ENCODE measurements at places on chromosomes 4 and X.

GRCh38 chrX:8306291-8306925, 135.3 kb upstream of the VCX2 start:
- no peak for DNase-seq

DNA sequence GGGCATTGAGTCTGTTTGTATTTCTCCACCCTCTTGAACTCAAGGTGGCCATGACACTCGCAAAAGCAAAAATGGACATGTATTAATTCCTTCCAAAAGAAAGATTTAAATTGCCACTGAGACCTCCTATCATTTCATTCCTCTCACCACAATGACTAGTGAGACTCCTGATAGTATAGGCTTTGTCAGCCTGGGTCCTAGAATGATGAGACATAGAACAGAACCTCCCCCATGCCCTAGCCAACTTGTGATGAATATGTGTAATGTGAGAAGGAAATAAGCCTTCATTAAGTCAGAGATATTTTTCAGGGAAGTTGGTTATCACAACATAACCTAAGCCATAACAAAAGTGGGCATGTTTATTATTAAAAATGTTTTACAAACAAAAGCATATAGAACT, 62.5 kb downstream of the ASB9 start:
- no peak for DNase-seq

GRCh38 chr4:141913928-141914327, 277.5 kb downstream of the IL15 start:
- no peak for DNase-seq

DNA sequence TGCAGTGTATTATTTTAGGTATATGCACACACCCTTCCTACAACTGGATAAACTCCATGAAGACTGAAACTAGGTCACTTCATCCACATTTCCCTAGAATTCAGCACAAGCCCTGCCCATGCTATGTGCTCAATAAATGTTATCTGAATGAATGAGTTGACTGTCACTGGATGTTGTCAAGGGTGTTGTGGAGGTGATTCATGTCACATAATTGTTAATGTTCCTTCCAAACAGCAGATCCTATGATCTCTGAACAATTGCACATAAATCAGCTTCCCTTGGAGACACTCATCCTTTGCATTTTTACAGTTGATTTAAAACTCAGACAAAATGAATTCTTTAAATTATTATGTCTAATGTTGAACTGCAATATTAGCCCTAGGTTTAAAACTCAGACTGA, 154.7 kb downstream of the TSPAN5 start:
- DNase-seq = no peak

DNA sequence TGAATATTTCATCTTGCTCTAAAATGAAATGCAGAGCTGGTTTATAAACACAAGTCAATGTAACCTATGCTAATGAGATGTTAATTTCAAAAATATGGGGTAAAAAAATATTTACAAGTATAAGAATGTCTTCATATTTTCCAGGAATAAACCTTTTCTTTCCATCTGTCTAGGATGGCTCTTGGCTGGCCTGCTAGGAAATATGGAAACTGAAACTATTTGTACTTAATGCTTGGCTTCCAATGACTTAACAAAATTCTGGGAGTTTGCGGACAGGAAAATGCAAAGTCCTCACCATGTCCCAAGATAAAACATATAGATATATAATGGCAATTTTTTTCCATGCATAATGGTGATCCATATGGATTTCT, 168.1 kb downstream of the SCFD2 start:
- no peak for DNase-seq

GRCh38 chr4:52704661-52705060, 45.6 kb upstream of the USP46 start:
- no peak for DNase-seq

Data from AG09309 (cell line).